ENCODE measurements at places on chromosomes 5 and 9. TPM values are rescaled to one million over a fixed set of nuclear protein-coding genes. Genes with fewer than 3 reads are reported as not detected.

Gene PCDHB2
- 33.7 TPM for total RNA-seq

DNA sequence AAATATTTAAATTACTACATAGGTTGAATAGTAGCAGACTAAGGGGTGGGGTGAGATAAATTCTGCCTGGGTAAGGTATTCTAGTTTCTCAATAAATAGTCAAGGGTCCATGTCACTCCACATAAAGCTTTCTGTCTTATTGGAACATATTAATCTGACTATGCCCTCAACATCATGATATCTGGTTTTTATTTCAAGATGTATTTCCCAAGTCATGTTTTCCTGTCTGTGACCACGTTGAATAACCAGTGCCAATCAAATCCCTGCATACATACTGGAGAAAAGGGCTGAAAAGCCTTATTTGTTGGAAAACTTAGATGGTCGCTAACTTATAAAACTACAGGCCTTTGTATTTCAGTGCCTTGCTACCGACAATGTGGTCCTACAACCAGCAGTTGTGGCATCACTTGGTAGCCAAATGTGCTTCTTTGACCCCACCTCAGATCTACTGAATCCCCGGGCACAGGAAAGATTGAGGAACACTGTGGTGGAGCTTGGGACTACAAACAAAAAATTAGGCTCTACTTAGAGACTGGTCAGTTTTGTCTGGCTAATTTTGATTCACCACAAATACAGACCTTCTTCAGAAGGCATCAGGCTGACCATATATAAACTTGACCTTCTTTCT lies 39.4 kb downstream of the ALDH1A1 start:
- no peak overlapping the region for H3K4me3 ChIP-seq
- no peaks in the 10 kb centered on the region for H3K4me1 ChIP-seq
- no peaks in the 10 kb centered on the region for H3K27me3 ChIP-seq
- DNase-seq = no peak
- H3K27ac ChIP-seq = no peak overlapping the region
- peaks cover 7% of the 10 kb centered on the region for H3K36me3 ChIP-seq

GRCh38 chr5:570886-571285 lies 41.3 kb upstream of the CEP72 start:
- DNase-seq = no peak
- H3K36me3 ChIP-seq = no peaks in the 10 kb centered on the region
- no peak overlapping the region for H3K4me3 ChIP-seq
- H3K27ac ChIP-seq = no peak overlapping the region
- peaks cover 24% of the 10 kb centered on the region for H3K27me3 ChIP-seq
- H3K4me1 ChIP-seq = peaks cover 6% of the 10 kb centered on the region

DNA sequence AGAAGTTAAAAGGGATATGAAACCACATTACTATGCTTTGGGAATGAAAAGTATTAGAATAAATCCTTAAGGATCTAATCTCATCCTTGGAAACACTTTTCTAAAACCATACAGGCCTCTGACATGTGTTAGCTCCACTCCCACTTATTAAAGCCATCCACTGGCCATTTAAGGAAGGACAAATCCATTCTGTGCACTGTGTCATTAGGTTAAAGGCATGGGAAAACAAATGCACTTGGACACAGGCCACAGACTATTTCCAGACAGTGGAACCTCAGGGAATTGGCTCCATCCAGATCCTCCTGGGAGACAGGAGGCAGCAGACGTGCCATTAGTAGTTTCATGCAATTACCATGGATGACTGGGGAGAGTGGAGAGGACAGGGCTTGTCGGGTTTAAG lies 454.9 kb downstream of the ENC1 start:
- no peaks in the 10 kb centered on the region for H3K27me3 ChIP-seq
- no peak for DNase-seq
- no peak overlapping the region for H3K27ac ChIP-seq
- no peaks in the 10 kb centered on the region for H3K36me3 ChIP-seq
- H3K4me1 ChIP-seq = peaks cover 31% of the 10 kb centered on the region
- no peak overlapping the region for H3K4me3 ChIP-seq

GRCh38 chr5:39413771-39414170 lies 11.0 kb downstream of the DAB2 start:
- peaks cover 17% of the 10 kb centered on the region for H3K36me3 ChIP-seq
- no peaks in the 10 kb centered on the region for H3K27me3 ChIP-seq
- no peak for DNase-seq
- no peak overlapping the region for H3K4me3 ChIP-seq
- H3K4me1 ChIP-seq = peaks cover 40% of the 10 kb centered on the region
- no peak overlapping the region for H3K27ac ChIP-seq

- no peaks in the 10 kb centered on the region for H3K36me3 ChIP-seq
- peaks cover 23% of the 10 kb centered on the region for H3K4me1 ChIP-seq
- no peak for DNase-seq
- H3K27ac ChIP-seq = no peak overlapping the region
- no peak overlapping the region for H3K4me3 ChIP-seq
- peaks cover 13% of the 10 kb centered on the region for H3K27me3 ChIP-seq
These were observed 220.8 kb upstream of the PCSK5 start for GRCh38 chr9:75669721-75670120.

DNA sequence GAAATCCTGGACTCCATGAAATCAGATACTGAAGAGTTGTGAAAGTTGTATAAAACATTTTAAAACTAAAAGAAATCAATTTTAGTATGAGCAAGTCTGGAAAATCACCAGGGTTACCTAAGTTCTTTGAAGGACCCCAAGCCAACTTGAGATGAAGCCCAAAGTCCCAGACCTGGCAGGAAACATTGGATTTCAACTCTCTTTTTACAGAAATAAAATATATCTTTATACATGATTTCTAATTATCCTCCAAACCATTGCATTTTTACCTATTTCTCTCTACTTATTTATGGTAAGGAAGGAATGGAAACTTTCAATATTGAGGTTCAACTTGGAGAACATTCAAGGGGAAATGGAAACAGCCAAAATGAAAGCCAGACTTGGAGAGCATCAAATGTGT lies 390.6 kb upstream of the C9orf72 start:
- H3K4me3 ChIP-seq = no peak overlapping the region
- no peak for DNase-seq
- no peak overlapping the region for H3K27ac ChIP-seq
- H3K27me3 ChIP-seq = no peaks in the 10 kb centered on the region
- H3K4me1 ChIP-seq = peaks cover 18% of the 10 kb centered on the region

GRCh38 chr9:131410044-131410491 lies 16.2 kb downstream of the PRRC2B start:
- peaks cover 19% of the 10 kb centered on the region for H3K36me3 ChIP-seq
- peak overlapping the region; percentile 0 for H3K27ac ChIP-seq
- DNase-seq = no peak
- no peak overlapping the region for H3K4me3 ChIP-seq
